ENCODE measurements at places on chromosomes 3 and 15.

GRCh38 chr15:79418693-79419279 lies 13.3 kb upstream of the MINAR1 start:
- DNase-seq: no peak

DNA sequence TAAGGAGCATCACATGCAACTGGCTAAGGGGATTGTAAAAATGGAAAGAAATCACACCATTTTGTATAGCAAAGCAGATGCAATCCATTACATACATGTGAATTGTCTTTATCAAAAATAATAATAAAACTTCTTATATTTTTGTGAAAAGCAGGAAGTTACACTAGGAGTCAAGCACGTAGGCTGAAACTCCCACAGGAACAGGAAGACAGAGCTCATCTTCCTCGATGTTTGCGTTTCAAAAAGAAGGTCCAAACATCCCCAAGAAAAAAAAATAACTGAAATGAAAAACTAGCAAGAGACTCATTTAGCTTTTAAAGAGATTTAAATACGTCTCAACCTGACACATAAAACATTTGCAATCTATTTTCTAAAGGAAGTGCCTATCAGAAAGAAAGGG lies 106.6 kb downstream of the TGFBR2 start:
- no peak for DNase-seq

GRCh38 chr3:39638301-39638700 lies 170.8 kb downstream of the MOBP start:
- no peak for DNase-seq

GRCh38 chr3:14561051-14561960 lies 21.2 kb upstream of the GRIP2 start:
- no peak for DNase-seq

DNA sequence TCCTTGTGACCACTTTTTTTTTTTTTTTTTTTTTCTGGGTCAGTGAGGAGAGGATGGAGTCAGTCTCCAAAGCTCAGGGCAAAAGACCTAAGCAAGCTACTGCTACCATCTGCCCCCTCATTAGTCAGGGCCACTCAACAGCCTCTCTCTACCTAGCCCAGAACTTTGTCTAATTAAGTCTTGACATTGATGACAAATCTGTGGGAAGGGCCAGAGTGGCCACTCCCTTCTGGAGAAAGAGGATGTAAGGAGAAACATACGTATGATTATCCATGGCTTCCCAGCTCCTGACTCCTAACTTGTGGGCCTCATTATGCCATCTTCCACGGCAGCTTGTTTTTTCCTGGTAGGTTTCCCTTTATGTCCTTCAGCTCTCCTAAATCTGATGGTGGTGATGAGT lies 37.9 kb downstream of the NR1I2 start:
- no peak for DNase-seq

GRCh38 chr15:28269097-28269496 lies 52.9 kb downstream of the HERC2 start:
- no peak for DNase-seq

DNA sequence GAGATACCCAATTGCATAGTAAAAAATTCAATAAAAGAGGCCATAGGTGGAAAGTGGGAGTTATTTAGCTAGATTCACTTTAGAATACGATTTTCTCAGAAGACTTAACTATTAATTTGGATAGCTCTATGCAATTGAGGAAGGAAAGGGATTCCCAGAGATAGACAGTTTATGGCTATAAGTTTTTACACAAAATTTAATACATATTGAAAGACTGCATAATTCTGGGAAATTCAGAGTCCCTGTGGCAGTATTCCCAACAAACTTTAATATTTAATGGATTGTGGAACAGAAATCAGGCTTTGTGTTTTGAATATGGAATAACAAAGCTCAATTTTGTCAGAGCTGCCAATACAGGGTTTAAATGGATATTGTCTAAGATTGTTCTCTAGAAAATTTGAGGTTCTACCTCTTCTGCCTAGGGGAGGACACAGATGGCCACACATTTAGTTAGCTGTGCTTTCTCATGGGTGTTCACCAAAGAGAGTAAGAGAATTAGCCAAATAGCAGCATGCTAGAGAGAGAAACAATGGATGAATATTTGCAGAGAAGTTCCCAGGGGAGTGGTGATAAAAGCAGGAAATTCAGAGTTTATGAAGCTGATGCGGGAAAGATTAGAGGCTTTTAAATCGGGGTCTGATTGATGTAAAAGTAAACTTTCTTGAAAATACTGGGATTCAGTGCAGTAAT lies 8.5 kb downstream of the ISL2 start:
- no peak for DNase-seq

All from stimulated activated CD4-positive, alpha-beta T cell treated with anti-CD3 and anti-CD28 coated beads, Interleukin-15, amount 100 ng/mL, for 48 hours (primary cell).